ENCODE measurements at places on chromosomes 4 and X. TPM values are rescaled to one million over a fixed set of nuclear protein-coding genes. Genes with fewer than 3 reads are reported as not detected.

The PPBP gene
- not detected for polyA plus RNA-seq

- peak; percentile 79 for DNase-seq
Measured at GRCh38 chr4:139301821-139302611, at the start of gene NDUFC1. Gene NDUFC1 (minus strand): TSS chr4:139302477. CDS start chr4:139295798, 6,679 bp downstream.

- DNase-seq, result no peak
Measured at GRCh38 chr4:34850421-34850820, 1393.9 kb downstream of the ARAP2 start.

DNA sequence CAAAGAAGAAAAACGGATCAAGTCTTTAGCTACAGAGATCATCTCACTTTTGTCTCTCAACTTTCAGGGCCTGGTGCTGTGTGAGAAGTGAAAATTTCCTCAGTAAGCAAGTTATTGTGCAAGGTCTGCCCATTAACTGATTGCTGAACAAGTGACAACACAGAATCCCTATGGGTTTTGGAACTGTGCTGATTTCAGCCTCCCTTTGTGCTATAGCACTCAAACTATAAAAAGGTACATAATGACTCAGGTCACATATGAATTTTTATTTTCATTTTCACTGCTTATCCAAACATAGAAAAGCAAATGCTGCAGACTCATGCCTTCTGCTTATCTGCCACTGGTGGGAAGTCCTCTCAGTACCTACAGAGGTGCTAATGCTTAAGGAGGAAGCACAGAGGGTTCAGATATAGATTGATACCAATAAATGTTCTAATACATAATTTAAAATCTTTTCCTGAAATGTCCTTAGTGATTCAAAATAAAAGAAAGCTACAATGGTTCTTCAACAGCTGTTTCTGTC lies 576.2 kb upstream of the CT83 start:
- no peak for DNase-seq

DNA sequence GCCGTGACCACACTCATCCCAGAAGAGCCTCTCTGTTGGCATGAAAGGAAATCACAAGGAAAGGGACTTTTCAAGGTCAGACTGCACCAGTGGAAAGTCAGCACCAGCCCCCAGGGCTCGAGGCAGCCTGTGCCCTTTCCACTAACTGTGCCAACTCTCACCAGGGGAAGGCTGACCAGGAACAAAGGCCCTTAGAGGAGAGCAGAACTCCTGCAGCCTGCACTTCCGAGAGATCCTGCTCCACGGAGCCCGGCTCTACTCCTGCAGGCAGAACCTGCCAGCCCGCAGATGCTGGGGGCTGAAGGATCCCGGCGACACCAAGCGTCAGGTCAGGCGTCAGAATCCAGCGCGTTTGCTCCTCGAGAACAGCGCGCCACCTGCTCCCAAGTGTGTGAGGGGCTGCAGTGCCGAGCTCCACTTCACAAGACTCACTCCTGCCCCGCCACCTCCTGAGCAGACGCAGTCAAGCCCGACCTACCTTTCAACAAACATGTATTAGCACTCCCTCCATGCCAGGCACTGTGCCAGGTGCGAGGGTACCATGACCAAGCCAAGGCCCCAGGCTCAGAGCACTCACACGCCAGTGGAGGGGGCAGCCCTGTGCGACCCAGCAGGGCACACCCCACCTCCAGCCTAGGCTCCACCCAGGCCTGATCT lies 13.6 kb upstream of the HELT start:
- peak; percentile 36 for DNase-seq

GRCh38 chr4:114250439-114250891 lies 271.0 kb upstream of the ARSJ start:
- DNase-seq, result no peak

- no peak for DNase-seq
Measured at GRCh38 chr4:179698321-179698720, 2256.1 kb upstream of the AGA start.

- DNase-seq, result no peak
Measured at GRCh38 chr4:79205121-79205520, 120.7 kb downstream of the NAA11 start.

DNA sequence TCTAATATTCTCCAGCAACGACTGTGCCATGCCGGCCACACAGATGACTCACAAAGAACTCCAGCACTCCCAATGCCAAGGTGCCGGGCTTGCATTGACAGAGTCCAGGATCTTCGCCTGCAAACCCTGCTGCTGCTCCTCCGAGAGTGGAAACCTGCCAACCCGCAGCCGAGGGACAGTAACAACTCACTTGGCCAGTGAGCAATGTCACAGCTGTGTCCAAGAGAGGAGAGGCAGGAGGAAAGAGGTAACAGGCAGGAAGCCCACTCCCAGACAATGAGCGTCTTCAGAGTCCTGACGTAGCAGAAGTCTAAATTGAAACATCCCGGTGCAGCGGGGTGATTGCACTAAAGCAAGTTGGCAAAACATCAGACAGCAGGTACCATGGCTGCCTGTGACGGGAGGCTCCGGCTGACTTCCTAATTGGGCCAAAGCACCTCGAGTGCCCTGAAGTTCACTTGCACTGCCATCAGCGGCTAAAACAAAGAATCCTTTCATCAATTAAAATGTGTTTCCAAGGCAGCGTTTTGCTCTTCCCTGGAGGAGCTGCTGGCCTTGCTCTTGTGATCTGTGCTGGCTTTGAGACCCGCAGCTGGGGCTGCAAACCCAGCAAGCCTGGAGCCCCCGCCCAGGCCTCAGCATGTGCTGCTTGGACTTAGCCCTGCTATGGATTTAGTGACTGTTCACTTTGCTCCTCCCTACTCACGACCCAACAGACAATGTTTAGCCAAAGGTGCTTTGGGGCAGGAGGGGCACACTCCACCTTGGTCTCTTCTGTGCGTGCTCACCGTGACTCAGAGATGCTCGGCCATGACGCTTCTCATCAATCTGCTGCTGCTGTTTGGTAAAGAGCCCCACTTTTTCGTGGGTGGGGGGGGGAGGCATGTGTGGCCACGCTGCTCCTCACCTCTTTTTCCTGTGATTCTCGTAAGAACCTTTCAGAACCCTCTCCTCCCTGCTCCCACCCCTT lies 36.5 kb downstream of the DCTD start:
- DNase-seq, result peak; percentile 68

DNA sequence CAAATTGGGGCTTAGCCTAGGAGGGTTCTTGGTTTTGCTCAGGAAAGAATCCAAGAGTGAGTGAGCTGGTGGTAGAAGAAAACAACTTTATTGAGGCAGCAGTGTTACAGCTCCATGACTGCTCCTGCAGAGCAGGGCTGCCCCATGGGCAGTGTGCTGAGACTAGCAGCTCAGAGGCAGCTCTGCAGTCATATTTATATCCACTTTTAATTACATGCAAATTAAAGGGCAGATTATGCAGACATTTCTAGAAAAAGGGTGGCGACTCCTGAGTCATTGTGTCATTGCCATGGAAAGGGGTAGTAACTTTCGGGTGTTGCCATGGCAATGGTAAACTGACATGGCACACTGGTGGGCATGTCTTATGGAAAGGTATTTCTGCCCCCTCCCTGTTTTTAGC lies 202.2 kb downstream of the CLCN4 start:
- no peak for DNase-seq

DNA sequence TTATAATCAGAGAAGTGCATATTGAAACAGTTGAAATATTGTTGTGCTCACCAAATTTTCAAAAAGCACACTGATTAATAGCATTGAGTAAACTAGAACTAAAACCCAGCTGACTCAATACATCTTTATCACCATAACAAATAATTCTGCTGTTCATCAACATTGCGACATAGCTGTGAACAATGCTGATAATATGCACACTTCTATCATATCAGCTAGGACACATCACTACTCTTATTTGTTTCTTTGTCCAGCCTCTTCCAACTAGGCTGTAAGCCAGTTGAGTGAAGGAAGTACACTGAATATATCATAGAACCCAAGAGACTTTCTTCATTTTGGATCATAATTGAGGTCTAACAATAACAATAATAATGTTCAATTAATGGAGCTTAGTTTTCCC lies 349.7 kb downstream of the IQCM start:
- no peak for DNase-seq

GRCh38 chr4:152935143-152935542 lies 980 bp upstream of the FHDC1 start:
- DNase-seq, result no peak

GRCh38 chrX:110036162-110037033 lies 33.5 kb downstream of the TMEM164 start:
- DNase-seq, result no peak

GRCh38 chr4:117156806-117157205 lies 71.4 kb upstream of the TRAM1L1 start:
- no peak for DNase-seq
